ENCODE measurements at places on chromosomes 3 and 15.
A peak's percentile ranks its signal among the peaks of the same experiment; 100 is the strongest.

DNA sequence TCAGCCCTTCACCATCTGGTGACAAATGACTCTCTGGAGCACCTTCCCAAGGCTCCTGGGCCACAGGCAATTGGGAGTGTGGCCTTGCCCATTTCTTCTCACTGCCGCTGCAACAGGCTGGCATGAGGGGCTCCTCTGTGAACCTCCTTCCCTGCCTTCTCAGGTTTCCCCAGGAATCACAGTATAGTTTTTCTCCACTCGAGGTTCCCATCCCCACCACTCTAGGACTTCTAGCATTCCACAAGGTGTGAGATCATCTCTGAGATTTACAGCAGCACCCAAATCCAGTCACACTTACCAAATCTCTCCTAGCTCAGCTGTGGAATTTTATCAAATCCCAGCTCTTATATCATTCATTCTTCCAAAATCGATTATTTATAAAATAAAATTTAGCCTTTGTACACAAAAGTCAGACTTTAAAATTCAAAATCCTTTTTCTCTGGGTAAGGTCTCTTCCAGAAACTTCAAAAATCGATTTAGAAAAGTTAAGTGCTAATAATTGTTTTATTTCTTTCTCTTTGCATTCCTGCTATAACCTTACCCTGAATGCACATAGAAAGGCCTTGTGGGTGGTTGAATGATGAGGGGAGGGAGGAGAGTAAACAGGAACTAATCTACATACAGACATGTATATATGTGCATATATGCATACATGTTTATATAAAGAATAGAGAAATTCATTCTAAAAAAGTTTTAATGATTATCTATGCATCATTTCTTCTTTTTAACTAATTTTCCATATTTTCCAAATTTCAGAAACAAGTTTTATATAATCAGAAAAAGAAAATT lies 18.9 kb upstream of the ATP13A4 start:
- no peak for DNase-seq

DNA sequence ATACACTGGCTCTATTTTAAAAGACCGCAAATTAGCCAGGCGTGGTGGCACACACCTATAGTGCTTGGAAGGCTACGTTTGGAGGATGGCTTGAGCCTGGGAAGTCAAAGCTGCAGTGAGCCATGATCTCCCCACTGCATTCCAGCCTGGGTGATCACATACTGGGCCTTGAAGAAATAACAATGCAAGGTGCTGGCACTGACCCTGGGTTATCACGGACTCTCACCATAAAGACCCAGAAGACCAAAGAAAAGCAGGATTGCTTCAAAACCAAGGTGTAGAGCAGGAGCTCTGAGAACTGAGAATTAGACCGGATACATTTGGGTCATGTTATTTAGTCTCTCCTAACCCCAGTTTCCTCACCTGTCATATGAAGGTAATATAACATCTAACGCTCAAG lies 14.8 kb downstream of the PIK3R4 start:
- DNase-seq = no peak

- DNase-seq = no peak
These were observed 24.4 kb downstream of the CRBN start for GRCh38 chr3:3154879-3155610.

DNA sequence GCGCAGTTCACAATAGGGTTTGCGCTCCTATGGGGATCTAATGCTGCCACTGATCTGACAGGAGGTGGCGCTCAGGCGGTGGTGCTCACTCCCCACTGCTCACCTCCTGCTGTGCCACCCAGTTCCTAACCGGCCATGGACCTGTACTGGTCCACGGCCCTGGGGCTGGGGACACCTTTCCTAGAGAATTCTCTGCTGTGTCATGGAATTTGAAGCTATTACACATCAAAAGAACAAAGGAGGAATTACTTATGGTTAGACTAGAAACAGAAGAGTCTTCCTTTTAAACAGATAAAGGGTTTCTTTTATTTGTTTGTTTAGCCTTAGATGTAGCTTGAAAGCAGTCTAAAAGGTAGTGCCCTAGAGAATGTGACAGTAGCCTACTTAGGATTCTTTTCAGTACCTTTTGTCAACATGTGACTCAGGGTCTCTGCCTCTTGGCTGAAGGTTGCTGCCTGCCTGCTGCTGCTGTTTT lies 50.3 kb downstream of the PAK2 start:
- DNase-seq = no peak

- no peak for DNase-seq
These were observed 140.8 kb downstream of the TP63 start for GRCh38 chr3:189771842-189772450.

DNA sequence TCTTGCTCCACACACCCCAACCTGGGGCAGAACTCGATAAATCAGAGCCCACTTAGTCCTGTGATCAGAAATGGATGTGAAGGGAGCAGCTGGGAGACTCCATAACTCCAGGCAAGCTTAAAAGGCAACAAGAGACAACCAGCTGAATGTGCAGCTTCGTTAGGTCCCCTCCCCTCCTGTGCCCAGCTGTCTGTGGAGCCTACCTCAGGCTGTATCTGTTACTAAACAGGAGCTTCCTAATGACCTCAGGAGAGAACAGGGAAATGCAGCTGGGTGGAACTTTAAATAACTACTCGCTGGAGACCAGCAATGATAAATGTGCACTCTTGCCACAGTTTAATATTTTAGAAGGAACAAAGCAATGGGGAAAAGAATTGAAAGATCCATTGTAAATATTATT lies 25.9 kb downstream of the SLC9A9 start:
- DNase-seq = no peak

- DNase-seq = no peak
These were observed 16.1 kb upstream of the LARP6 start for GRCh38 chr15:70870051-70870450.

- no peak for DNase-seq
These were observed 78.5 kb upstream of the BCL6 start for GRCh38 chr3:187823746-187824145.

GRCh38 chr3:45884368-45885201 lies 1.8 kb upstream of the CCR9 start:
- no peak for DNase-seq

GRCh38 chr15:71773206-71773859 lies 37.0 kb upstream of the NR2E3 start:
- no peak for DNase-seq

- DNase-seq = no peak
These were observed 73.9 kb downstream of the TRIM69 start for GRCh38 chr15:44810237-44810636.

- no peak for DNase-seq
These were observed 31.7 kb downstream of the GOLGA6A start for GRCh38 chr15:74050556-74051234.

GRCh38 chr3:147656023-147656422 lies 246.9 kb downstream of the ZIC1 start:
- DNase-seq = no peak

- DNase-seq = peak; percentile 2
These were observed 16.0 kb downstream of the DNAJC19 start for GRCh38 chr3:180973543-180973942.

- DNase-seq = no peak
These were observed 30.9 kb downstream of the CCNL1 start for GRCh38 chr3:157128771-157129681.

All from GM18507 (cell line).